ENCODE measurements at places on chromosomes 5 and 9. TPM values are rescaled to one million over a fixed set of nuclear protein-coding genes. Genes with fewer than 3 reads are reported as not detected.
A peak's percentile ranks its signal among the peaks of the same experiment; 100 is the strongest.

GRCh38 chr9:3271581-3271980 is 254.2 kb downstream of the RFX3 start:
- H3K36me3 ChIP-seq: peaks cover 5% of the 10 kb centered on the region
- no peak overlapping the region for H3K27ac ChIP-seq
- no peaks in the 10 kb centered on the region for H3K4me1 ChIP-seq
- no peak for DNase-seq
- H3K4me3 ChIP-seq: no peak overlapping the region

- H3K27ac ChIP-seq: no peak overlapping the region
- no peaks in the 10 kb centered on the region for H3K4me1 ChIP-seq
- H3K4me3 ChIP-seq: no peak overlapping the region
- no peak for DNase-seq
- H3K36me3 ChIP-seq: no peaks in the 10 kb centered on the region
- no peaks in the 10 kb centered on the region for H3K27me3 ChIP-seq
These were observed 62.6 kb downstream of the PLAC8L1 start for GRCh38 chr5:146042628-146043279.

DNA sequence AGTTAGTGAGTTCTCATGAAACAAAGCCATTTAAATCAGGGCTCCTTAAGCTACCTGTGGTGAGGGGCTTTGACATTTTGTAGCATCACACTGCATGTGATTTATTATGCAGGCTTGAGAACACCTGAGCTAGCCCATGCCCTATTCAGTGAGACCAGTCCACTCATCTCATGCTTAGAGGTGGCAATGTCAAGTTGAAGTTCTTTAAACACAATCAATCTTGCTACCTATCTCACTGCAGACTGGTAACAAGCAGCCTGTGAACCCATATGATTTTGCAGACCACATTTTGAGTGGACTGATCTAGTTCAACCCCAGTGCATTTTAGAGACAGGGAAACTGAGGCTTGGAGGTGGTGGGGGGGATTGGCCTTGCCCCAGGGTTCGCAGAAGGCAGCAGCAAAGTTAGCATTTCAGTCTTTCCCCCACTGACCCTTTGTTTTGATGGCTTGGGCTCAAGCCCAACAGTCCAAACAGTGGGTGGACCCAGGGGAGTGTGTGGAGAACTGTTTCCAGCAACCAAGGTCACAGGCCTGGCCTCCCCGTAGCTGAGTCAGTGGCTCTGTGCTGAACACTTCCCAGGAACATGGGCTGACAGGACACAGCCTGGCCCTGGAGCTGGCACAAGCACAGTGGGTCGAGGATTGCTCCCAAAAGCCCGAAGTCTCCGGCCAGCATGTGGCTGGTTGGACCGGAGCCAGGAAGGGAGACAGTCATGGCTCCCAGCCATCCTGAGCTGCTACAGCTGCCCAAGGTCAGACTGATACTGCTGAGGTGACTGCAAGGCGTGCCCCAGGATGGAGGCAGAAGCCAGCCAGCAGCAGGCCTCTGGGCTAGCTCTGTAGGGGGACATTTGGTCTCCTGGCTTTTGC is 95.3 kb downstream of the RGS3 start:
- DNase-seq: peak; percentile 63
- H3K4me1 ChIP-seq: peaks cover 25% of the 10 kb centered on the region
- no peaks in the 10 kb centered on the region for H3K36me3 ChIP-seq
- peak overlapping the region; percentile 31 for H3K27ac ChIP-seq
- no peak overlapping the region for H3K4me3 ChIP-seq

- no peaks in the 10 kb centered on the region for H3K27me3 ChIP-seq
- peak overlapping the region; percentile 57 for H3K4me3 ChIP-seq
- no peaks in the 10 kb centered on the region for H3K36me3 ChIP-seq
- peak; percentile 88 for DNase-seq
- H3K4me1 ChIP-seq: no peaks in the 10 kb centered on the region
- H3K27ac ChIP-seq: no peak overlapping the region
These were observed 21.9 kb upstream of the QSOX2 start for GRCh38 chr9:136267261-136268111.

DNA sequence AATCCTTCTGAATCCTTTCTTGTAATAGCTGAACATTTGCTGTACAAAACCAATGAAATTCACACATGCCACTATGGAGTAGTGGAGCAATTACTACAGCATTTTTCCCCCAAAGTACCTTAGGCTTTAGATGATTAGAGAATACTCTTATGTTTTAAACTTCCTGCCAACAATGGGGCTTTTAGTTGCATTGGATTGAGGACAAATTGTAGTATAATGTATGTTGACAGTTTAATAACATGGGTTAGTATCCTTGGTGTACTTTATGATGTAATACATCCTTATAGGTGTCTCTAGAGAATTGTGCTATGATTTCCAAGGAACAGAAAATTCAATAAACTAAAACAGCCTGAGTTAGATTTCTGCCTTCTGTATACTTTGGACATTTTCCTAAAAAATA is 422.7 kb upstream of the GRAMD2B start:
- no peaks in the 10 kb centered on the region for H3K4me1 ChIP-seq
- H3K27me3 ChIP-seq: no peaks in the 10 kb centered on the region
- no peak for DNase-seq
- no peak overlapping the region for H3K4me3 ChIP-seq
- H3K36me3 ChIP-seq: no peaks in the 10 kb centered on the region
- H3K27ac ChIP-seq: no peak overlapping the region

DNA sequence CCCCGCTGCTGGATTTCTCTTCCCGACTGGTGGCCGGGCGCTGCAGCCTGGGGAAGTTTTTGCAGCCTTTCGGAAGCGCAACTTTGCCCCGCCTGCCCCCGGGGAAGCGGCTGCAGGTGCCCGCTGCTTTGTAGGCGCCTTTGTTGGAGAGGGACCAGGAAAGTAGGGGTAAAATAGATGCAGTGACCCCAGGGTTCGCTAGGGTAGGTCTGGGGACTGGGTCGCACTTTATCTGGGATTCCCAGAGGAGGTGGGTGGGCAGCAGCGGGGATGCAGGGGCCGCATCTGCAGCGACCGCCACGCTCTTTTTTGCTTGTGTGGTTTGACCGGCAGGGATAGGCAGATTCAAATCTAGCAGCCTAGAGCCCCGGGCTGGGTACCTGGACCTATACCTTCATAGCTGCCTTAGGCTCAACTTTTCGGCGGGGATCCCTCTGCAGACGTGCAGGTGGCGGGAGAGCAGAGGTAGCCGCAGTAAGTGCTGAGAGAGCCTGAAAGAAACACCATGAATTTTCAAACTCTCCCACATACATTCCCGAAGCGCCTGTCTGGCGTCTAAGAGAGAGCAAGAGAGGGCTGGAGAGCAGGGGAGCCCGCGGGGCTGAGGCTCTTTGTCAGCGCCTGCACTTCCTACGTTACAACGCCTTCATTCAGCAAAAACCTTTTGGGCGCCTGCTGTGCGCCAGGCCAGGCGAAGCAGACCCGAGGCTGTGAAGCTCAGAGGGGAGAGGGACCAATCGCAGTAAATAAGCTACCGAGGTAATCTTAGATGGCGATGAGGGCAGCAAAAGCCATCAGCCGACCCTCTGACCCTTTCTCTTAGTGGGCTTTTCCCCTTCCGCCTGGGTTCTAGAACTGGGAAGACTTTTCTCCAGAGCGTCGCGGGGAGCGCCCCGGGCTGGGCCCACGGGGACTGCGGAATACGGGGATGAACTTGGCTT is 642 bp downstream of the SV2C start:
- H3K27ac ChIP-seq: no peak overlapping the region
- DNase-seq: no peak
- H3K4me1 ChIP-seq: peaks cover 28% of the 10 kb centered on the region
- no peaks in the 10 kb centered on the region for H3K36me3 ChIP-seq
- H3K4me3 ChIP-seq: no peak overlapping the region
- H3K27me3 ChIP-seq: peaks cover 23% of the 10 kb centered on the region

DNA sequence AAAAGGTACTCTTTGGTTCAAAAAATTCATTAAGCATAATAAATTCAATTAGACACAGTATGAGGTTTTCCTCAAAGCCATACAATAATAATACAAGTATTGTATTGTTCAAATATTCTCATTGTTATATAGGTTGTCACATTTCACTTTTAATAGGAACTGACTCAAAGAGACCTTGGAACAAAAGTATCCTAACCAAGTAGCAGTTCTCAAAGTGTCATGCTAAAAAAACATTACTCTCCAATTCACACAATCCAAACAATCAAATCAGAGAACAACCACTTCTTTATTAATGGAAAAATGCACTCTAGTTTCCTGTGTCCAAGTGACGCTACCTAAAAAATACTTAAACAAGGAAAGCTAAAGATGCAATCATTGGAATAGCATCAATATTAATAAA is 115.4 kb downstream of the DENND1A start:
- H3K27ac ChIP-seq: no peak overlapping the region
- H3K36me3 ChIP-seq: no peaks in the 10 kb centered on the region
- H3K4me3 ChIP-seq: no peak overlapping the region

DNA sequence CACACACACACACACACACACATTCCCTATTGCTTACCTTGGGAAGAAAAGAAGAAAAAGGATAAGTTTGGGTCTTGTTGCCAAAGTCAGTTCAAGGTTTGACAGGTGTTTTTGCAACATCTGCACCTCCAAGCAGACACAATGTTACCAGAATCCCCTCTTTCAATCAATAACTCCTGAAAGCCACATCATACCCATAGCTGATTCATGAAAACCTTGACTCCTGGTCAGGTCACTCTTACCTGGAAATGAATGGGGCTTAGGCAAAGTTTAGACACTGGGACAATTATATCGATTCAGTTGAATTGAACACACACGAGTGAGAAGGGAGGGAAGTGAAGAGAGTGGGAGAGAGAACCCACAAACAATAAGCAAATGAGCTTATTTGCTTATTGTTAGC is 27.0 kb downstream of the IL9 start:
- no peak for DNase-seq
- H3K27me3 ChIP-seq: no peaks in the 10 kb centered on the region
- no peaks in the 10 kb centered on the region for H3K36me3 ChIP-seq
- peak overlapping the region; percentile 77 for H3K27ac ChIP-seq

GRCh38 chr9:10700291-10700690 is 87.5 kb upstream of the PTPRD start:
- no peak overlapping the region for H3K4me3 ChIP-seq
- H3K27ac ChIP-seq: no peak overlapping the region
- no peaks in the 10 kb centered on the region for H3K4me1 ChIP-seq
- no peak for DNase-seq

GRCh38 chr9:20476912-20477521 is 145.3 kb downstream of the MLLT3 start:
- no peaks in the 10 kb centered on the region for H3K36me3 ChIP-seq
- no peaks in the 10 kb centered on the region for H3K27me3 ChIP-seq
- H3K27ac ChIP-seq: no peak overlapping the region
- no peak for DNase-seq

DNA sequence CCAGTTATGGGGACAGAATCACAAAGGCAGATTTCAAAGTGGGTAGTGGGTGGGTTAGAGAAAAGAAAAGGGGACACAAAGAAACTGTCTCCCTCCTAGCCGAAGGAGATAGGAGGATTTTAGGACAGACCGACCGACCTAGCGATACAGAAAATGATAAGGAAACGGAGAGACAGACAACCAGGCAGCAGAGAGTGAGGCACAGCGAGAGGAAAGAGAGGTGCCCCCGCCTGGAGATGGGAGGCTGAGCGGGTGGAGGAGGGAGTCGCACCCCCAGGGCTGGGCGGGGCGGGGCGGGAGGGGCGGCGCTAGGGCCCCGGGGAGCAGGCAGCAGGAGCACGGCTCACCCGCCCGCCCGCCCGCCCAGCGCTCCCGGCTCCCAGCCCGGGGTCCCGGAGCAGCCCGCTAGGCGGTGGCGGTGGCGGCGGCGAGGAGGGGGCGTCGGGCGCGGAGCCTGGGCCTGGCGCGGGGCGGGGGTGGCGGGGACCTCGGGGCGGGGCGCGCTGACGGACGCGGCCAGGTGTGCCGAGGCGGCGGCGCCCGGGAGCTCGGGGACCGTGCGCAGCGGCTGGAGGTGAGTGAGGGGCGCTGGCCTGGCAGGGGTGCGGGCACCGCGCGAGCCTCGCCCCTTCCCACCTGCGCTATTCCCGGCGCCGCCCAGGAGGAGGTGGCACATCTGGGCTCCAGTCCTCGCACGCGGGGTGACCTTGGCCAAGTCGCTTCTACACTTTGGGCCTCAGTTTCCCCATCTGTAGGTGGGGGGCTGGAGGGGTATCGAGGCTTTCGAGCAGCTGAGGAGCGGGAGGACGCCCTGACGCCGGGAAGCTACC is 15.9 kb upstream of the SYNPO start:
- DNase-seq: peak; percentile 34
- H3K27me3 ChIP-seq: no peaks in the 10 kb centered on the region
- H3K4me3 ChIP-seq: peak overlapping the region; percentile 89
- peaks cover 42% of the 10 kb centered on the region for H3K4me1 ChIP-seq

GRCh38 chr5:163079618-163080017 is 357.8 kb upstream of the CCNG1 start:
- no peaks in the 10 kb centered on the region for H3K27me3 ChIP-seq
- DNase-seq: no peak
- no peaks in the 10 kb centered on the region for H3K4me1 ChIP-seq
- H3K27ac ChIP-seq: no peak overlapping the region
- no peaks in the 10 kb centered on the region for H3K36me3 ChIP-seq

DNA sequence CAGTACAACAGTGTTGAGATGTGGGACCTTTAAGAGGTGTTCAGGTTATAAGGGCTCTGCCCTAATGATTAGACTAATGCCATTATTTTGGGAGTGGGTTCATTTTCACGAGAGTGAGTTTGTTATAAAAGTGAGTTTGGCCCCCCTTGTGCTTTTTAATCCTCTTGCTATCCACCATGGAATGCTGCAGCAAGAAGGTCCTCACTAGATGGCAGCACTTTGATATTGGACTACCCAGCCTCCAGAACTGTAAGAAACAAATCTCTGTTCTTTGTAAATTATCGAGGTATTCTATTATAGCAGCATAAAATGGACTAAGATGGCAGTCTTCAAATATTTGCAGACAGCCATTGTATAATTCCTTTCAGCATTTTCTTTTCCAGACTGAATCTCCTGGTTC is 212.4 kb downstream of the LRRC70 start:
- H3K4me3 ChIP-seq: no peak overlapping the region
- H3K4me1 ChIP-seq: no peaks in the 10 kb centered on the region
- no peak for DNase-seq
- no peaks in the 10 kb centered on the region for H3K27me3 ChIP-seq
- H3K27ac ChIP-seq: no peak overlapping the region
- no peaks in the 10 kb centered on the region for H3K36me3 ChIP-seq

The PCDHB9 gene
- 0.40 TPM for total RNA-seq

The GABRG2 gene
- not detected for total RNA-seq

The SLC26A2 gene
- total RNA-seq: 87.4 TPM

The ANKDD1B gene
- total RNA-seq: not detected
